ENCODE measurements at places on chromosomes 4 and X. TPM values are rescaled to one million over a fixed set of nuclear protein-coding genes. Genes with fewer than 3 reads are reported as not detected.

The CLGN gene
- total RNA-seq: 2.5 TPM

GRCh38 chrX:17725181-17725580, 12.1 kb upstream of the SCML1 start:
- DNase-seq: no peak

GRCh38 chrX:19543951-19544381, 28.7 kb upstream of the MAP3K15 start:
- no peak for DNase-seq

The CCDC110 gene
- total RNA-seq: 5.4 TPM

The IL2RG gene
- not detected for total RNA-seq

DNA sequence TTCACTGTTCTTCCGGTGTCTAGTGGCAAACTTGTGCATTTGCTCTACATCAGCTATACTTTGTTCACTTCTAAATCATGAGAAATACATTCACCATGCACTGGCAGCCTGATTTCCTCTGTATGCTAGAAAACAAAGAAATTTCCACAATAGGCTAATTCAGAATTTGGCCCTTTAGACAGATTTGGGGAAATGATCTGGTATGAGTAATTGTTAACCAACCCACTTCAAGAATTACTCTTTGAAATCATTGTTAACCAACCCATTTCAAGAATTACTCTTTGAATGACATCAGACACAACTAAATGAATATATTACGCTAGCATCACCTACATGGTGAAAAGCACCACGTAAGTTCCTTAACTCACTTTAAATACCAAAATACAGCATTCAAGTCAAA, 14.6 kb downstream of the APBB2 start:
- DNase-seq: no peak

GRCh38 chr4:162871990-162872389, 294.7 kb downstream of the NAF1 start:
- DNase-seq: no peak

DNA sequence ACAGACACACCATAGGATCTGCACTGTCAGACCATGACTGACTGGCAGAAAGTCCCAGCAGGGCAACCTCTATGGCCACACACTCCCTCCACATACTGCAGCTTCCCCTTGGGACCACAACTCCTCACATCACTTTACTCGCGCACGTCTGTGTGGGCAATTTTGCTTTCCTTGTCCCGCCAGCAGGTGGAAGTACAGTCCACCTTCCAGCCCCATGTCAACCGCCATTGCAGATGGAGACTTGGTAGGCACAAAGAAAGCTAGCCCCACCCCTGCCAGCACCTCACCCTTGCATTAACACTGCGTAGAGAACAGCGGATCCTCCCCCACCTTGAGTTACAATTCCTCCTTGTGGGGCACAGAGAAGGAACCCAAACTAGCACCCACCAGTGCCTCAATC, 74.4 kb upstream of the NAP1L2 start:
- DNase-seq: peak; percentile 51

DNA sequence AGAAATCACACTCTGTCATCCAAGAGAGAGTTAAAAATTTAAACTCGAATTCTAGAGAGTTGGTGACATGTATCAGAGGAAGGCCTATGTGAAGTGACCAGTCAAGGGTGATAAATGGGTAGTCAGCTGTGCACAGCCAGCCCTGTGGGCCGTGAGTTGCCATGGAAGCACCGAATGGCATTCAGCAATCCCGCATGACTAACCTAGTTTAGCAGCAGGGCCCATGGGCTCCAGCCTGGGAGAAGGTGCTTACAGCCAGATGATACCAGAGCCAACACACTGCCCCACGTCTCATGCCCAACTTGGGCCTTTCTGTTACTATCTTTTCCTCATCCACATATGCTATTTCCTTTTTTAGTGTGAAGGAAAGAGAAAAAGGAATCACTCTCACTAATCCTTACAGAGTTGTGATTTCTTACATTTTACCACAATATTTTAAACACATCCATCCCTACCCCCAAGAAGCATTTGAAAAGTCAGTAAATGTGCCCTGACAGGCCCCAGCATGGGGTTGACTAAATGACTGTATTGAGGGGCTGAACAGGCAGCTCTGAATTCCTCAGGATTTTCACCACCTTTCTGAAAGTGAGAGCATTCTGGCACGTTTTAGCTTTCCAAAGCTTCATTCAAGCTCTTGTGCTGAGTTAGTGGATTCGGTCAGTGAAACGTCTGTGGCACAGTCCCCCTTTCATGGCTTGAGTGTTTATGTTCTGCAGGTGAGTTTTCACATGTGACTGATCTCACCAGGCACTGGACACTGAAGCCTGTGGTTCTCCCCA, 104.2 kb downstream of the AFF1 start:
- peak; percentile 75 for DNase-seq

DNA sequence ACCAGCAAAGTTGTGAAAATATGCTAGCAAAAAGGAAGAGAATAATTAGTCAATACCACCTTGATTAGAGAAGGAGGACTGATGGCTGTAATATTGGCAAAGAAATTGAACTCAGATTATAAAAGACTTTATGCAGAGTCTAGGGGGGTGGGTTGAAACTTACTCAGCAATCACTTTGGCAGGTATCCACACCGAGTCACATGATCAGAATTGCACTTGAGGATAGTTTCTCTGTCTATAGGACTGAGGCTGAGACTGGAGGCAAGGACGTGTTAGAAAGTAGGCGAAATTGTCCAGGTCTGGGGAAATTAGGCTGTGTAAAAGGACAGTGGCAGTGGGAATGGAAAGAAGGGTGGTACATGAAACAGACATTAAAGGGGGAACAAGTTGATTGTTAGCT, 284.4 kb downstream of the ARHGAP24 start:
- no peak for DNase-seq

The ADH1A gene
- not detected for total RNA-seq

- no peak for DNase-seq
These were observed 334.9 kb downstream of the HNRNPD start for GRCh38 chr4:82038936-82039335.

DNA sequence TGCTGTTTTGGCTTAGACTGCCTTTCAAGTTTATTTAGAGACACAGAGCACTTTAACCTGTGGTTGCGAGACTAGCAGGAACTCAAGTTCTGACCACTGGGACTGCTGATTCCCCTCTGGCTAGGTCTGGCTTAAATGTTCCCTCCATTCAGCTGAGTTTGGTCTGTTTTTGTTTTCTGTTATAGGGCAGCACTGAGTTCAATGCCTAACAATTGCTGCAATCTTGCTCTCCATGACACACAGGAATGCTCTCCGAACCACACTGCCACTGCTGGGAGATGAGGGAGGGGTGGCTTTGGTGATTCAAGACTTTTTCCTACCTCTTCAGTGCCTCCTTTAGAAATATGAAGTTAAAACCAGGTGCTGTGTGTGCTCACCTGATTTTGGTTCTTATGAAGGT, 106.3 kb upstream of the EOLA2 start:
- no peak for DNase-seq

The GABRE gene
- total RNA-seq: 8.3 TPM

GRCh38 chr4:33537527-33537926, 2706.8 kb downstream of the ARAP2 start:
- DNase-seq: no peak

DNA sequence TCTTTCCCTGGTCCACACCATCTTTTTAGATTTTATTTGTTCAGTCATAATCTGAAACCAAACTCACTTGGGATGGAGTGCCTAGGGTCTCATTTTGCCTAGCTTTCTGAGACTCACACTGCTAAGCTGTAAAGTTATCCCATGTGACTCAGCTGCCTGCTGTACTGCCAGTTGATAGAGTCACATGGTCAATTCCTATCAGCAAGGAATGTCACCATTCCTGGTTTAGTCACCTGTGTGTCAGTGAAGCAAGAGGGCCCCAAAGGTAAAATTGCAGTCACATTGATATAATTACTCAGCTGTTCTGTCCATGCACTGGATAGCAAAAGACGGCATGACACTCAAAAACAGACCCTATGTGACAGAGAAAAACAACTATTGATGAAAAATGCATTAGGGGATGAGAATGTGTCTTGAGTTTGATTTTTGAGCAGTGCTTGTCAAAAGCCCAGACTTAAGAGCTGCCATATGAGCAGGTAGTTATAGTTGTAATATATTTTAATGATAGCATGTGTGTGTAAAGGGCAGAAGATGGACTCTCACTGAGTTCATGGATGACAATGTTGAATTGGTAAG, 413.2 kb downstream of the PPARGC1A start:
- no peak for DNase-seq

The OCIAD1 gene
- total RNA-seq: 168 TPM

GRCh38 chr4:47088298-47088697, 56.9 kb downstream of the GABRB1 start:
- DNase-seq: no peak

The ARR3 gene
- not detected for total RNA-seq

DNA sequence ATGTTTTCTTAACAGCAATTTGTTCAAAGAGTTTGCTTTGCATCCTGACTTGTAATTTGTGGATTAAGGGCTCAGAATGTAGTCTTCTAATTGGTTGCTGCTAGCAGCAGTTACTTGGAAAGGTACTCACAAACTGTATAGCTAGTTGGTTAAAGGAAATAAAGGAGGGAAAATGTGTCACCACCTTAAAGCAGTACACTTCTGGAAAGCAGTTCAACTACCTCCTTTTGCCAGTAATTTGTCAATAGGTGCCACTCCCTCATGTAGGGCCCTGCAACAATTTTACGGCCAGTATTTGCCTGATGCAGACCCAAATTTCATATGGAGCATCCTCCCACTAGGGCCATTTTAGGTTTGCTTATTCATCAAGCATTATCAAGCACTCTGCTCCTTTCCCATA, 20.8 kb downstream of the AMOT start:
- no peak for DNase-seq
